Stimulated activated CD8-positive, alpha-beta memory T cell treated with anti-CD3 and anti-CD28 coated beads, Interleukin-15, amount 100 ng/mL, for 24 hours (primary cell): ENCODE measurements at places on chromosomes 2 and 18.

GRCh38 chr2:215885536-215885935, 127.8 kb downstream of the MREG start:
- no peak for DNase-seq

DNA sequence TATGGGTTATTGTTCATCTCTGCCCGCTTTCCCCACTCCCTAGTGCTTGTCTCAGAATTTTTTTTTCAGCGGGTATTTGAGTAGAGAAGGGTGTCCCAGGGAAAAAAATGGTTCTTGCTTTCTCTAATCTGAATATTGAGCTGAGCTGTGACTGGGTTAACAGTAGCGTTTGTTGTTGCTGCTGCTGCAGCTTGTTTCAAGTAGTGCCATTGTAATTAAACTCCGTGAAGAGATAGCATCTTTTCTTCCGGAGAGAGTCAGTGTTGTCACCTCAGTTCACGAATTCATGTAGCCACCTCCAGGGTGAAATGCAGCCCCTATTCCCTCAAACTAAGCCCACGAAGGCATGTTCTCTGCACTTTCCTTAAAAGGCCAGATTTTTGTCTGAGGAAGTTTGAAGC, 1.5 kb upstream of the AAK1 start:
- DNase-seq, result no peak

GRCh38 chr2:26455670-26456439, 22.1 kb downstream of the OTOF start:
- no peak for DNase-seq

GRCh38 chr2:193556766-193557470, 1362.2 kb upstream of the TMEFF2 start:
- no peak for DNase-seq

DNA sequence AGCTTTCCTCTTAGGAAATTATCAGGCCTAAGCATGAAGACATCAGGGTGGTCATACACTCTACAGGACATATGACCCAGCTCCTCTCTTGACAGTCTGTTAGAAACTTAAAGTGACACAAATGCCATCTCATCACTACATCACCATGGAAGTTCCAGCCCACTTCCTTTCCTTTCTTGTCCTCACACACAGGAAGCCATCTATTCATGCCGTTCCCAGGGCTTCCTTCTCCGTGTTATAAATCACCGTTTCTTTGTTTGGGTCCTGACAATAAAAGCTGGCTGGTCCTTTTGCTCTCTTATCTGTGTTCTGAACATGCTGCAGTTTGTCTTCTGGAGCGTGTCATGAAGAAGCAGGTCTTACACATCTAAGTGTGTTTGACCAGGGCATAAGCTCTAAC, 692.1 kb upstream of the CELF4 start:
- DNase-seq, result no peak

DNA sequence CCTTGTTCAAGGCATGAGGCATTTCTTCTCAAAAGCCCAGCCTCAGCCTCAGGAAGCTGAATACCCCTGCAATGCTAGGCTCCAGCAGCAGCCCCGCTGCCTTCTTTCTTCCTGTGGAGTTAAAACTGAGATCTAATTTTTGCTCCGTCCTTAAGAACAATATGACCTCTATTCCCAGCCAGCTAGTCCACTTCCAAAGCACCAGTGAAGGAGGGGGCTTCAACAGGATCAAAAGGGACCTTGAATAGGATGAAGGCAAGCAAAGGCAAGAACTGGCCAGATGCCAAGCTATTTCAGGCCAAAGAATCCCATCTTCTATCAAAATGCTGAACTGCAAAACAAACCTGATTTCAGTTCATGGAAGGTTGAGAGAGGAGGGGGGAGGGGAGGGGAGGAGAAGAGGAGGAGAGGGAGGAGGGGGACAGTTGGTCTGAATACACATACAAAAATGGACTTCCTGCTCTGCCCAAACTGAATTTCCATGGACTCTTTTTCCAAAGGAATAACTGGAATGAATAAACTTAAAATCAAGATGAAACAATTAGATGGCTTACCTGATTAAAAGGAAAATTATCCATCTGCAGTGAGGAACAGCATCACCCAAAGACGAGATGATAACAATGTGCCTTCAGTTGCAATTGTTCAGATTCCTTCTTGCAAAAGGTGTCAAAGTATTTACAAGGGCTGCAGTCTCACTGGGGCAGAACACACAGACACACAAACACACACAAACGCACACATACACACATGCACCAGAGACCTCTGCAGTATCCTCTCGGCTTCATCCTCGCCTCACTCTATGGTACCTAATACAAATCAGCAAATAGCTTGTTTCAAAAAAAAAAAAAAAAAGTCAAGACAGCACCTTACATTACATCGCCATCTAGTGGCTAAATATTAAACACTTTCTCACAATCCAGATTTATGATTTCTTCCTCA, at the start of gene SCN1A:
Gene SCN1A, minus strand, starts transcription at position 804 of the 939 bp plus-strand sequence. CDS start 54,399 bp downstream, outside the sequence.
- DNase-seq, result no peak

GRCh38 chr18:40249390-40250080, 1705.5 kb upstream of the PIK3C3 start:
- no peak for DNase-seq

DNA sequence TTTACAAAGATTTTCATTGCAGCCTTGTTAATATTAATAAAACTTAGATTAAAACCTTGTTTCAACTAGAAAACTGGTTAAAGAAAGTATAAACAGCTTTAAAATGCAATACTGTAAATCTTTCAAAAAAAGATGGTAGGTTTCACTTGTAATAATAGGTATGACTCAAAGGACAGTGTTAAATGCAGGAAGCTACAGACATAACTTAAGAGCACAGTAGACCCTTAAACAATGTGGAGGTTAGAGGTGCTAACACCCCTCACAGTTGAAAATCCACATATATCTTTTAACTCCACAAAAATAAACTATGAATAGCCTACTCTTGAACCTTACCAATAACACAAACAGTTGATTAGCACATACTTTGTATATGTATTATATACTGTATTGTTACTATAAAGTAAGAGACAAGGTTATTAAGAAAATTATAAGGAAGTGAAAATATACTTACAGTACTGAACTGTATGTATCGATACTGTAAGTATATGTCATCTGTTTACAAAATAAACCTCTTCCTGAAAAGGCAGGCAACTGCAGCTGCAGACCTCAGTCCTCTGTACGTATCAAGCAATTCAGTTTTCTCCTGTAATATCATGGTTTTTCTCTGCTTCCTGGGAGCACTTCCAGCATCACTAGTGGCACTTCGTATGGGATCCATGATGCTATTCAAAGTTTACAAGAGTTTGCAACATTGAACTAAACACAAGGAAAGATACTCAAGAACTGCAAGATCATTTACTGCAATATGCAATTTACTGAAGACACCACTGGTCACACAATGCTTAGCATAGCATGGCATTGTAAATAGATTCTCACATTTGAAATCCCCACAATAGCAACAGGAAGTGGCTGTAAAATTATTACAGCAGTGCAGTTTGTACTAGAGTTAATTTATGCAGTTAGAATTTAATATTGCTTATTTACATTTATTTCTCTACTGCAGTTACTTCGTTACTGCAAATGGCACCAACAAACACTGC, 610.5 kb upstream of the LRRTM4 start:
- DNase-seq, result no peak

DNA sequence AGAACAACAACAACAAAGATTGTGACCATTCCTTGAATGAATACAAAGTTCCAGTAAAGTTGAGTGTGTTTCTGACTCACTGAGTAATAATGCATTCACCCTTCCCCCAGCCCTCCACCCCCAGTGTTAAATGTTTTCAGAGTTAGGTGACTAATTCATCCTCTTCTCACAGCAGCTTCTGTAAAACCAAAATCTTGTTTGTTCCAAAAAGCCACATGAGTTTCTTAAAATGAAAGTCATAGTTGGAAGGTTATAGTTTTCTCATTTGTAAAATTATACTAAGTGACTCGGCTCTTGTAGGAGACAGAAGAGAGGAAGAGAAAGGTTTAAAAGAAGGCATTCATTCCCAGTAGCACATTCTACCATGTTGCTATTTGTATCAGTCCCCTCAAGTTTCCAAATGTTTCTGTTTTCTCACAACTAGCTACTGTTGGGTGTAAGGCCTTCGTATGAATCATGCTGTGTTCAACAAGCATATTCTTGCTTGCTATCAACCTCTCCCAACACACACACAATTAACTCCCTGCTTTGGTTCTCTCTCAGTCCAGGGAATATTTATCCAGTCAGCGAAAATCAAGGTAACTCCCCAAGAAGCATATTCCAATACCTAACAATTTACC, 75.3 kb downstream of the MBD2 start:
- no peak for DNase-seq

GRCh38 chr2:221612161-221612560, 40.1 kb upstream of the EPHA4 start:
- no peak for DNase-seq
